Activated T-cell treated with anti-CD3 and anti-CD28 coated beads, Interleukin-2, amount 50 U/mL, for 4 hours (primary cell): ENCODE measurements at places on chromosomes 1 and 21. TPM values are rescaled to one million over a fixed set of nuclear protein-coding genes. Genes with fewer than 3 reads are reported as not detected.

DNA sequence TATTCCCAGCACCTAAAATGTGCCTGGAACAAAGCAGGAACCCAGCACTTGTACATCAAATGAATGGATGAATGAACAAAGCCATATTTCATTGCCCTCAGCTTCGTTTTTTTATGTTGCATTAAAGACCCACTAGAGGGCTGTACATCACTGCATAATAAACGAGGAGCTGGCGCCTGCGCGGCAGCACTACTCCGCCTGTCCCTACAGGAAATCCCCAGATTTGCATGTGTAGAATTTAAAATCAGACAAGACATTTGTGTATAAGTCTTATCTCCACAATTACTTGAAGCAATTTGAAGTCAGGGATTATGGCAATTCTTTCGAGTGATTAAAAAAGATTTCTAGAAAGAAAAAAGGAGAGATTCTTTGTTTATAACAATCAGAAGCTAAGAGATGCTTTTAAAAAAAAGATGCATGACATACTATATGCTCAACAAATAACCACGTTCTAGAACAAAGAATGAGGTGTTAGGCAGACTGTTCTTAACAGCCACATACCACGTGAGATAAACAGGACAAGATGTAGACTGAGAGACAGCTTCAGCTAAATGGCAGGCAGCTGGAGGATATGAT lies 5.4 kb upstream of the NEK2 start:
- DNase-seq, result peak; percentile 65

DNA sequence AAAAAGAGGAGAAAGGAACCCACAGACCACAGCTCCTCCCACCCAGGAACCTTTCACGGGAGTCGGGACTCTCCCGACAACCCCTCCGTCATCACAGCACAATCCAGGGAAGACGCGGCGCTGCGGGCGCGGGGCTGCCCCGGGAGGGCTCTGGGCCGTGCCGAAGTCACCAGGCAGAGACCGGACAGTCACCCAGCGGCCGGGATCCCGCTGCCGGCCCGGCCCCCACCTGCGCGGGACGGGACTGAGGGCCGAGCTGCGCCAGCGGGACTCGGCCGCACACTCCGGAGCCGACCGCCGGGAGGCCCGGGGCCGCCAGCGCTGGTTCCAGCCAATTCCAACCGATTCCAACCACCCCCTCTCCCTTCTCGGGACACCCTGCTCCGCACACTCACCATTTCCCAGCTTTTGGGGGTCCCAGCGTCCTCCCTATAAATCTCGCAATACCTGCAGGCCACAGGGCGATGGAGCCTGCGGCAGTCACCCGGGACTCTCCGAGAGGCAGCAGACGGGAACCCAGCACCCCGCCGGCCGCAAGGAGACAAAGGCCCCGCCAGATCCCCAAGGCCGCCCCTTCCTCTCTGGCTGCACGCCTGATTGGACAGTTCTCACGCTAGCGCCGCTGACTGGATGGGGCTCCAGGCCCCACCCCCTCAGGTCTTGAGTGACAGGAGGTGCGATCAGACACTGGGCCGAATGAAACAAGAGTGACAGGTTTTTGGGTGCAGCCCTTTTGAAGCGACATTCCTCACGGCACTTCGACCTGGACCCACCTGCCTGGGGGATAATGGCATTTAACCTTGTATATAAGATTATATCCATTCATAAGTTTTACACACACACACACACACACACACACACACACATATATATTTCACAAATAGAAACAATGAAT lies at the start of gene ZNF695:
TSS of gene ZNF695 (minus strand) at position 547 of the 895 bp plus-strand sequence. CDS start at position 398, 149 bp downstream.
- peak; percentile 16 for DNase-seq

DNA sequence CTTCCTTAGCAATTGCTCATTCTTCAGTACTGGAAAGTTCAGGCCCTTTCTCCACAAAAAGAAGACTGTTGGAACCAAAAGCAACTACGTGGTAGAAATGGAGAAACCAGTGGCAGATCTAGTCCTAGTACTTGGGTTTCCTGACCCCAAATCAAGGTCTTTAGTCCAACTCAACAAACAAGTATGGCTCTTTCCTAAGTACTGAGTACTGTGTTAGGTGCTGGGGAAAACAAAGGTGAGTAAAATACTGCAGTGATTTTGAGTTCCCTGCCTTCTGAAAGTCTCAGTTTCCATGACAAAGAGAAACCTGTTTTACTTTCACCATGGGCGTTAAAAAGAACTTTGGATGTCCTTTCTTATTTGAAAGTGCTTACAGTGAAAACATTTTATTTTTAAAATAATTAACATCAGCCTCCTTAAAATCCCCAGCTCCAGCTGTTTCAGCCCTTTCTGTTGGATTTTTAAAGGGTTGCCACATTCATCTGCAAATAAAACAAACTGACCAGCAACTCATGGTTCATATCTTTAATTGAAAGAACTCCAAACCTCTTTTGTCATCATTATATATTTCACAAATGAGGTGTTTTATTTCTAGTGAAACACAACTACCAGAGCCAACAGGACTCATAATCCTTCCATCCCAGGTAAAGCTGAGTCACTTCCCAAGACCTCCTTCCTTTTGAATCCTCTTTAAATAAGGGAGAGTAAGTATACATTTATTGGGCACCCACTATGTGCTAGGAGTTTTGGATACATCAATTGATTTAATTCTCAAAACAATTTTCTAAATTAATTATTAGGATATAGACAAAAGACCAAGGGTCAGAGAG lies 35.4 kb downstream of the PLPP3 start:
- DNase-seq, result no peak

GRCh38 chr1:180133193-180133592 lies 21.5 kb upstream of the QSOX1 start:
- DNase-seq, result no peak

The EDN2 gene
- not detected for total RNA-seq

- DNase-seq, result no peak
Observed at GRCh38 chr1:81452693-81453366, 347.9 kb upstream of the ADGRL2 start.

The VWA1 gene
- total RNA-seq, result 0.58 TPM

The UBQLN4 gene
- total RNA-seq, result 53.7 TPM

GRCh38 chr1:3126756-3127678 lies 58.0 kb downstream of the PRDM16 start:
- no peak for DNase-seq

DNA sequence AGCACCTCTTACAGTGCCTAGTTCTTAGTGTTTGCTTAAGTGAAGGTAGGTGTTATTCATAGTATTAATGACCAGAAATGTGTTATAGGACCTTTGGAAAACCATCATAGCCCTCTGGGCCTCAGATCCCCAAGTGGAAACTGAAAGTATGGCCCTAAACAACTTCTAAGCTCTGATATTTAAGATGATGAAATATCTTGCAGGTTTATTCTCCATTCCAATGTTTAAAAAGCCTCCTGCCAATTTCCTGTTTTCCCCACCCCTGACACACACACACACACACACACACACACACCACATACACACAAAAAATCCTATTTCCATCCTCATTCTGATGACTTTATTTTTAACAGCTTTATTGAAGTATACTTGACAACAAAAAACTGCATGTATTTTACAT lies 108.2 kb downstream of the DIRAS3 start:
- no peak for DNase-seq

GRCh38 chr1:202551683-202552082 lies 158.6 kb downstream of the SYT2 start:
- no peak for DNase-seq

DNA sequence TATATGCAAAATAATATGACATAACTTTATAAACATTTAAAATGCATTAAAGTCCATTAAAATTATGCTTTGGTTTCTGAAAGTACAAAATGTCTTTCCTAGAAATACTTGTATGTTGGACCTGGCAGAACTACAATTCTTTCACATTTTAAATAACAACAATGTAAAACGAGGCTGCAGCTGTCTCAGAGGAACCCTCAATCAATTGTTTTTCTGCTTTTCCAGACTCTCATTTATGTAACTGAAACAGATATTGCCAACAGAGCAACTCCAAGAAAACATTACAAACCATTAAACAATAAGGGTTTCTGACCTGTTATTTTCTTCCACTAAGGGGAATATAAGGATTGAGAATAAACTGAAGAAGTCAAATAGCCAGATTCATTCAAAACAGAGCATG lies 1193.4 kb downstream of the NCAM2 start:
- no peak for DNase-seq

- no peak for DNase-seq
Observed at GRCh38 chr1:7388141-7388487, 383.0 kb upstream of the VAMP3 start.

- DNase-seq, result no peak
Observed at GRCh38 chr1:78497201-78497600, 6.4 kb downstream of the PTGFR start.

The SERPINC1 gene
- total RNA-seq, result 0.34 TPM

- DNase-seq, result no peak
Observed at GRCh38 chr1:224534731-224535130, 81.4 kb upstream of the CNIH3 start.

The C1orf94 gene
- total RNA-seq, result not detected

- no peak for DNase-seq
Observed at GRCh38 chr1:56584910-56585528, 5.7 kb upstream of the PLPP3 start.

DNA sequence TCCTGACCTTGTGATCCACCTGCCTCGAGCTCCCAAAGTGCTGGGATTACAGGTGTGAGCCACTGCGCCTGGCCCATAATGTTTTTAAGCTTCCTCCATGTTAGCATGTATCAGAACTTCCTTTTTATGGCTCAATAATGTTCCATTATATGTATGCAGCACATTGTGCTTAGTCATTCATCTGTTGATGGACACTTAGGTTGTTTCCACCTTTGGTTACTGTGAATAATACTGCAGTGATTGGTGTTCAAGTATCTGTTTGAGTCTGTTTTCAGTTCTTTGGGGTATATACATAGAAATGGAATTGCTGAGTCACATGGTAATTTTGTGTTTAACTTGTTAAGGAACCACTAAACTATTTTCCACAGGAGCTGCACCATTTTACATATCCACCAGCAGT lies 17.7 kb downstream of the CMPK1 start:
- DNase-seq, result no peak

- DNase-seq, result no peak
Observed at GRCh38 chr1:115056395-115056798, 26.8 kb downstream of the TSHB start.
